ENCODE measurements at places on chromosomes 11 and 22. TPM values are rescaled to one million over a fixed set of nuclear protein-coding genes. Genes with fewer than 3 reads are reported as not detected.

Gene APOL6
- polyA plus RNA-seq: 1.3 TPM

Gene TENM4
- polyA plus RNA-seq: 11.5 TPM

Gene UPK3A
- polyA plus RNA-seq: not detected

Gene EPS8L2
- 4.6 TPM for polyA plus RNA-seq

GRCh38 chr22:49377306-49377705 lies 450.4 kb downstream of the BRD1 start:
- DNase-seq: no peak
- H3K27me3 ChIP-seq: peaks cover 14% of the 10 kb centered on the region
- H3K36me3 ChIP-seq: no peaks in the 10 kb centered on the region
- H3K4me1 ChIP-seq: no peaks in the 10 kb centered on the region

GRCh38 chr11:61914471-61915171 lies 2.7 kb downstream of the RAB3IL1 start:
- H3K4me3 ChIP-seq: peak overlapping the region; percentile 64
- DNase-seq: peak; percentile 5
- no peak overlapping the region for H3K27ac ChIP-seq
- H3K27me3 ChIP-seq: no peaks in the 10 kb centered on the region
- peaks cover 73% of the 10 kb centered on the region for H3K4me1 ChIP-seq

- H3K36me3 ChIP-seq: peaks cover 82% of the 10 kb centered on the region
- no peak for DNase-seq
- H3K27ac ChIP-seq: no peak overlapping the region
- H3K4me1 ChIP-seq: peaks cover 6% of the 10 kb centered on the region
- no peak overlapping the region for H3K4me3 ChIP-seq
- no peaks in the 10 kb centered on the region for H3K27me3 ChIP-seq
Observed at GRCh38 chr22:50221410-50222300, 20.8 kb downstream of the SELENOO start.

- H3K36me3 ChIP-seq: no peaks in the 10 kb centered on the region
- peaks cover 8% of the 10 kb centered on the region for H3K4me1 ChIP-seq
- H3K4me3 ChIP-seq: no peak overlapping the region
Observed at GRCh38 chr22:29886596-29886995, 3.6 kb downstream of the MTMR3 start.

DNA sequence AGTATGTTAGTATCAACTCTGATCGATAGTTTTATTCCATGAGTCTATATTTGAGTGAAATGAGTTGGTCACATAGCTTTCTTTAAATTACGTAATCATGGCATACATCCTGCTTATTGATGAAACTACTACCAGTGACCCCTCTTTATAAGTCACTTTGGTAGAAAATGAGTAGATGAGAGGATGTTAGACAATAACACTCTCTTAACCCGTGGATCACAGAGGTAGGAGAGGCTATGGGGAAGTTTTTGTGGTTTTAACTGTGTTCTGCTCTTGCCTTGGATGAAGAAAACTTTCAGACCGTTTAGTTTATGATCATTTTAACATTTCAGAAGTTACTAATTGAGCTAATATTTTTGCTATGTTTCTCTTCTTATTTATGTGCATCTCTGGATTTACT lies 34.0 kb downstream of the TBCEL start:
- DNase-seq: no peak
- no peaks in the 10 kb centered on the region for H3K4me1 ChIP-seq
- peaks cover 9% of the 10 kb centered on the region for H3K36me3 ChIP-seq
- H3K27ac ChIP-seq: no peak overlapping the region
- H3K27me3 ChIP-seq: no peaks in the 10 kb centered on the region

DNA sequence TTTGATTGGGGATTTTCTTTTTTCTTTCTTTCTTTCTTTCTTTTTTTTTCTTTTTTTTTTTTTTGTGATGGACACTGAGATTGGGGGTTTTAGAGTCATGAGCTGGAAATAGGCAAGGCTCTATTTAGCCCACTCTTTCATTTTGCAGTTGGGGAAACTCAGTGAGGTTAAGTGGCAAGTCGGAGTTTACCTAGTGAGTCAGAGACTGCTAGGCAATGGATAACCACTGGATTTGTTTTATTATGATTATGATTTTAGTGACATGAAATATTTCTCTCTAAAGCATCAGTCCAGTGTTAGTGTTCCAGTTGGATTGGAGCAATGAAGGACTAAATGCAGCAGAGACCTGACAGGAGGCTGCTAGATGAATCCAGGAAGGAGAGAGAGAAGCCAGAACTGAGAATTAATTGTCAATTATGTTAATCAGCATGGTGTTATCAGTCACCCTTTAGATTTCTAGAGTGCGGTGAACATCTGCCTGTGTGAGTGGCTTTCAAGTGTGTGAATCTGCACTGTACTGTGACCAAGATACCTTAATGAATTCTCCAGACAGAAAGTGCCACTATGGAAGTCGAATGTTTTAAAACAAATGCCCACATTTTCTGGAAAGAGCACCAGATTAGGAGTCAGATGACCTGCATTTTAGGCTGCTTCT lies 10.9 kb downstream of the BMAL1 start:
- peaks cover 7% of the 10 kb centered on the region for H3K27me3 ChIP-seq
- H3K4me3 ChIP-seq: no peak overlapping the region
- no peak for DNase-seq
- no peaks in the 10 kb centered on the region for H3K36me3 ChIP-seq
- no peak overlapping the region for H3K27ac ChIP-seq
- H3K4me1 ChIP-seq: no peaks in the 10 kb centered on the region

GRCh38 chr11:119891055-119891768 lies 162.2 kb upstream of the NECTIN1 start:
- H3K4me3 ChIP-seq: no peak overlapping the region
- peaks cover 19% of the 10 kb centered on the region for H3K27me3 ChIP-seq
- peaks cover 24% of the 10 kb centered on the region for H3K4me1 ChIP-seq
- H3K36me3 ChIP-seq: no peaks in the 10 kb centered on the region
- peak; percentile 16 for DNase-seq

DNA sequence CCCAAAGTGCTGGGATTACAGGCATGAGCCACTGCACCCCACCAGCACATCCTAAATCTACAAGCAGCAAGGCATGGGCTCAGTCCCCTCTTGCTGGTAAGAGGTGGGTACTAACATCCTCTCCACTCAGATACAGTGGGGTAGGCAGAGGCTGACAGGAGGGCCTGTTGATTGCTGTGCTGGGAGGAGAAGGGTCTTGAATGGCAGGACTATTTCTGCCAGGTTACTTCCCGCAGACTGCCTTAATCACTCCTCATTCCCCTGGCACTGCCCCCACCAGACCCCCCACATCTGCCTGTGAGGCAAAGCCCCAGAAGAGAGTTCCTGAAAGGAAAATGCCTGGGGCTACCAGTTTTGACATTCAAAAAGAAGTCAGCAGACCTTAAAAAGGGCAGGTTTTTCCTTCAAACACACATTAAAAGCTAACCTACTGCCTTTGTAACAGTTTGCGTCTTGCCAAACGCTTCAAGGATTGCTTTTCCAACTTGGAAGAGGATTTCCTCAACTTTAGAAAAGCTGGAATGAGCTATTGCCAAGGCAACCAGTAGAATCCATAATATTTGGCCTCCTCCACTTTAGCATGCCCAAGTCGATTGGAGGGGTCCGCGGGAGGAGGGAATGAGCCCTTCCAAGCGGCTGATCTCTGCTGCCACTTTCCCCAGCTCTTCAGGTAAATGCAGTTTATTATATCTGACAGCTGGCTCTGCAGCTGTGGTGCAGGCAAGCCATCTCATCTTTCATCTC lies 62.0 kb downstream of the FDX1 start:
- DNase-seq: peak; percentile 91
- H3K27me3 ChIP-seq: no peaks in the 10 kb centered on the region
- H3K27ac ChIP-seq: peak overlapping the region; percentile 37
- peaks cover 12% of the 10 kb centered on the region for H3K4me1 ChIP-seq
- no peak overlapping the region for H3K4me3 ChIP-seq

DNA sequence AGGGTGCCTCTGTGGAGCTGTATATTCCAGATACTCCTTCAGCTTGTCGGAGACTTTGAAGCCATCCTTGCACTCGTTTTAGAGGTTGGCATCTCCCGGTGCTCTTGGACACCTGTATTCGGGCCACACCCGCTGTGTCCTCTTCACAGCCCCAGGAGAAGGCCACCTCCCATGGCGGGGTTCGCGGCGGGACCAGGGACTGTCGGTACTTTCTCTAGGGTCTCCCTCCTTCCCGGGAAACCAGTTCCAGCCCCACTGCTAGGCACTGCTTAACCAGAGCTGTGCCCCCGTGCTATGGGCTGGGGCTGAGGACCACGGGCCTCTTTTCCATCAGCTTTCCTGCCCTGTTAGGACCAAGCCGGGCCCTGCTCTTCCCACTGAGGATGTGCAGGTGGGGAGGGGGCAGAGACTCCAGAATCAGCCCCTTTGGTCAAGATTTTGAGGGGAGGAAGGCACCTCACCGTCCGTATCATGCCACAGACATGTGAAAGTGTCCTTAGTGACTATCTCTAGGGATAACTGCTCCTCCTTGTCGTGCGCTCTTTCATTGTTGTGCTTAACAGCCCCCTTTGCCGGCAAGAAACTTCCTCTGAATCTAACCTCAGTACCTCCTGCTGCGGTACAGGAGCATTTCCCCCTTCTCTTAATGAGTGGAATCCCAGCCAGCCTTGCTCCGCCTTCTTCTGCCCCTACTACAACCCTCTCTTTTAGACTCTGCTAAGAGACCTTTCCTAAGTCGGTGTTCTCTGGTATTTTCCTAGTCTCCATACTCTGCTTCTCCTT lies 1.2 kb upstream of the B3GAT1 start:
- H3K27me3 ChIP-seq: peaks cover 84% of the 10 kb centered on the region
- peaks cover 7% of the 10 kb centered on the region for H3K4me1 ChIP-seq
- no peak overlapping the region for H3K27ac ChIP-seq
- no peaks in the 10 kb centered on the region for H3K36me3 ChIP-seq
- no peak for DNase-seq
- no peak overlapping the region for H3K4me3 ChIP-seq

GRCh38 chr11:76808171-76808570 lies 25.0 kb downstream of the TSKU start:
- peaks cover 14% of the 10 kb centered on the region for H3K27me3 ChIP-seq
- no peaks in the 10 kb centered on the region for H3K36me3 ChIP-seq
- no peak for DNase-seq
- no peak overlapping the region for H3K27ac ChIP-seq
- peaks cover 8% of the 10 kb centered on the region for H3K4me1 ChIP-seq
- H3K4me3 ChIP-seq: no peak overlapping the region

- DNase-seq: peak; percentile 41
- no peak overlapping the region for H3K4me3 ChIP-seq
- peaks cover 51% of the 10 kb centered on the region for H3K4me1 ChIP-seq
- no peaks in the 10 kb centered on the region for H3K27me3 ChIP-seq
- H3K36me3 ChIP-seq: no peaks in the 10 kb centered on the region
Observed at GRCh38 chr11:12695873-12696272, 21.7 kb downstream of the TEAD1 start.
